ENCODE measurements at places on chromosomes 5 and 9.

- DNase-seq: no peak
These were observed 52.4 kb downstream of the ARHGEF37 start for GRCh38 chr5:149633476-149634350.

DNA sequence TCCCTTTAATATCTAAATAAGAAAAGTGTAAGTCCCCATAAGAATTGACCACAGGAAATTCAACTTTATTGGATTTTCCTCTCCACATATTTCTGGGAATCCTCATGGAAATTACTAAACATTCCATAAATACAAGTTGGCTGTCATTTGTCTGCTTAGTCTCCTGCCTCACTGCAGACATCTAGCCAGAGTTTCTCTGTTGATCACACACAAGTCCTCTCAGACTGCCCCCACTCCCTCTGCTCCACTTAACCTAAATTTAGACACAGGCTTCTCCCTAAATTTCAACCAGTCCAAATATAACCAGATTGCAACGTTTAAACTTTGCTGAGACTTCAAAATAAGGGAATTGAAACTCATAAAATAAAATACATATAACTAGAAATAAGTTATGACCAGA, 982.1 kb downstream of the DTWD2 start:
- DNase-seq: no peak

- DNase-seq: no peak
These were observed 49.8 kb upstream of the PLPP1 start for GRCh38 chr5:55584398-55585205.

DNA sequence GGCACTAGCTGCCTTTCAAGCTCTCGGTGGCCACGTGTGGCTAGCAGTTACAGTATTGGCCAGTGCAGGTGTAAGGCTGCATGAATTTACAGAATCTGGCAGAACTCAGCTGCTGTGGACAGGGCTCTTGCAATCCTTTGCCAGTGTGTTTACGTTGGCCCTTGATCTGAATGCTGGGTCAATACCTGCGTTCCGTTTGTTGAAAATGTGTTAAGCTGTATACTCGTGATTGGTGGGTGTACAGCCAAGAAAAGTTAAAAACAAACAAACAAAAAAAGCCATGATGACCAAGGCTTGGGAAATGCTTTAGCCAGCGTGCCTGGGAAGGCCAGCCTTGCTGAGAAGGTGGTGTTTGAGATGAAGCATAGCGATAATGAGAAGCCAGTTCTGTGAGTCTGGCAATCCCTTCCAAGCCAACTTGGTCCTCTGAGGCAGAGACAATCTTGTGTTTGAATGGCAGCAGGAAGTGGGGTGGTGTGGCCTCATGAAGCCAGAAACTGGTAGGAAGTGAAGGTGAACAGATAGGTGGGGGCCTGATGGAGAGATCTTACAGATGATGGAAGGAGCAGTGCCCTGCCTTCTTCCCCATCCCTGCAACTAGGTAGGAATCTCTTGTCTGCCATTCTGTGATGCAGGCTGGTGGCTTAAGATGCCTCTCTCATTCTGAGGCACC, 820 bp upstream of the CFAP90 start:
- DNase-seq: no peak

GRCh38 chr5:149517461-149518122, 33.6 kb downstream of the CSNK1A1 start:
- no peak for DNase-seq

DNA sequence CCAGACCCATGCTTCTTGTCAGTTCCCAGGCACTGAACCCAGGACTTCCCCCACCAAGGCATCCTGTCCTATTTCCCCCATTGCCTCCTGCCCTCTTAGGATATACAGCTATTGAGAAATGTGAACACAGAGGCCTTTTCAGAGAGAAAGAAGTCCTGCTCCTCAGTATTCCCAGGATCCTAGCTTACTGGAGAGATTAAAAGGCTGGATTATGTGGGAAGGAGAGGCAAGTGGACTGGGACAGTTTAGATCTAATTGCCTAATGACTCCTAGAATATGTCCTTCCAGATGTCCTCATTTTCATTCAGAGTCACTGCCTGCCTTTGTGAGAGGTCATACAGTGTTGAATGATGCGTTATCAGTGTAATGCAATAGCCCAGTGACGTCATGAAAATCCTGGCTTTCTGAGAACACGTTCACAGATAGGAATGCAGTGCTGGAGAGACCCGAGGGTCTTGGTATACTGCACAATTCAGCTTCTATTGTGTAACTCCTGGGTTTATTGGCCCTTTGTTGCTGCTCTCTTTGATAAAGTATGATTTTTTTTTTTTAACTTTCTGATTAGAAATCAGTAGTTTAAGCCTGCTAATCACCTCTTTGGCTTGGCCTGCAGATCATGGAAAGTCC, 26.2 kb downstream of the WWC1 start:
- no peak for DNase-seq

- no peak for DNase-seq
These were observed 75.4 kb upstream of the GDNF start for GRCh38 chr5:37915097-37915736.

GRCh38 chr9:102445181-102445747, 549.9 kb upstream of the CYLC2 start:
- no peak for DNase-seq

GRCh38 chr9:2874001-2874750, 30.3 kb upstream of the PUM3 start:
- no peak for DNase-seq

- DNase-seq: no peak
These were observed 305.4 kb downstream of the TLR4 start for GRCh38 chr9:118009614-118010013.

DNA sequence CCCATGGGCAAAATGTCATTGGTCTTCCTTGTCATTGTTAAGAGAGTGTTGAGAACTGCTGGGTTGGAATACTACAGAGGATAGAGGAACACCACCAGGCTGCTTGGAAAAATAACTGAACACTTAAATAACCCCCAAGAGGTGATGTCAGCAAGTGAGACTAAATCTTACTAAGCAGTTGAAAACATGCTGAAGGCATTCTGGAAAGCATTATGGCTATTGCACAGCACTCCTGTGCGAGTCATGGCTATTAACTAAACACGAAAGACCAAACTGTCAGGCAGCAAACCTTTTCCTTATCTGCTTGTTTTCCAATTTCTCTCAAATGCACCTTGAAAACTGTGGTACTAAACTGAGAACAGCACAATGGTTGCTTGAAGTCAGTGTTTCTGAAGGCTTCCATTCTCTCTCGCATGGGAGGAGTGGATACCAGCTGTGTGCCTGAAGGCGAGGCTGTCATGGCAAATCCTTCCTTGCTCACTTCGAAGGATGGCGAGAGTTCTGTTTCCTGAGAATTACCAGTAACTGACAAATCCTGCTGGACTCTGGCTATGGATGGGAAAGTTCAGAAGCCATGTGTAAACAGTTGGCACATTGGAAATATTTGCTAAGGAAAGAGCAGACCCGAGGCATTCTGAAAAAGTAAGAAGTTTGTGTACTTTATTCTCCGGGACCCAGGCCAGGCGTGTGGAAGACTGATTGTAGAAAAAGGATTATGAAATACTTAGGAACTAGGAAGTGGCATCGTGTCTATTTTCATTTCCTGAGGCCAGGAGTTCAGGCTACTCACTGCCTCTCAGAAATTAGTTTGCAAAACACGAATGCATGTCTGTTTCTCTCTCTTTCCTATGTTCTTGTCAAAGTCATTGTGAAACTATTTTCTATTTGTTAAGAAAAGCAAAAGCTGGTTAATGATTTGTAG, 182.1 kb downstream of the DMRT2 start:
- no peak for DNase-seq

GRCh38 chr5:112163435-112163834, 255.6 kb downstream of the EPB41L4A start:
- DNase-seq: no peak

GRCh38 chr9:82673919-82674318, 389.0 kb downstream of the RASEF start:
- no peak for DNase-seq

GRCh38 chr9:26375448-26375847, 517.2 kb downstream of the CAAP1 start:
- DNase-seq: no peak

DNA sequence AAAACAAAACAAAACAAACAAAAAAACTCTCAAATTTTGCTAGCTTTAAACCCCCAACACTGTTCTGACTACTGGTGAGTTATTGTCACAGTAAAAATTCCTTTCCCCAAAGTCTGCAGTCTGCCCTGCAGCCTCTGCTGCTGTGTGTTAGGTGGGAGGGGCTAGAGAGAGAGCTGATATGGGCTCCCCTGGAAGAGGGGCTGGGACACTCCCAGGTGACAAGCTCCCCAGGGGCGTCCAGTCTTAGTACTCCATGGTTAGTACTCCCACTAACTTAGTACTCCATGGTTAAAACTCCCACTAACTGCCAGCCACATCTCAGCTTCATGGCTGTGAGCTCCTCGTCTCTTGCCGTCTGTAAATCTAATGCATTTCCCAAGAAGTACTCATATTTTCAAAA, 191.9 kb downstream of the FANCC start:
- DNase-seq: no peak

DNA sequence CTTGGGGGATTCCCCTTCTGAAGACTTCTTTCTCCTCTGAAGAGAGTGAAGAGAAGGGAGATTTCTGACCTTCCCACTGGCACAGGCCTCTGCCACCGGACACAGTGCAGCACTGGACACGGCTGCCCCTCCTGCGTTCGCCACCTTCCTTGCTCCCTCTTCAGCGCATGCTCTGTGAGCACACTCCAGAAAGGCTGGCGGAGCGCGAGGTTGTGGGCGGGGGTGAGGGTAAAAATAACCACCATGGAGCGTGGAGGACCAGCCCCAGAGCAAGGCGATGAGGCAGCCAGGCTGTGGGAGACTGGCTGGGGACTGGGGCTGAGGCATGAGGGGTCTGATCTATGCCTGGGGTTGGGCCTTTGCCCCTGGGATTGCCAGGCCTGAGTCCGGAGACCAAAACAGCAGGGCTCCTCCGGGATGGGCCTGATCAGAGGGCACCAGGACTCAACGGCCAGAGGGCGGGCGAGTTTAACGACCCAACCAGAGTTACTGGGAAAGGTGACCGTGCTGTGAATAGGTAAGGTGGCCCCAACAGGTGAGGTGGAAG, 97.2 kb downstream of the ROR2 start:
- no peak for DNase-seq

DNA sequence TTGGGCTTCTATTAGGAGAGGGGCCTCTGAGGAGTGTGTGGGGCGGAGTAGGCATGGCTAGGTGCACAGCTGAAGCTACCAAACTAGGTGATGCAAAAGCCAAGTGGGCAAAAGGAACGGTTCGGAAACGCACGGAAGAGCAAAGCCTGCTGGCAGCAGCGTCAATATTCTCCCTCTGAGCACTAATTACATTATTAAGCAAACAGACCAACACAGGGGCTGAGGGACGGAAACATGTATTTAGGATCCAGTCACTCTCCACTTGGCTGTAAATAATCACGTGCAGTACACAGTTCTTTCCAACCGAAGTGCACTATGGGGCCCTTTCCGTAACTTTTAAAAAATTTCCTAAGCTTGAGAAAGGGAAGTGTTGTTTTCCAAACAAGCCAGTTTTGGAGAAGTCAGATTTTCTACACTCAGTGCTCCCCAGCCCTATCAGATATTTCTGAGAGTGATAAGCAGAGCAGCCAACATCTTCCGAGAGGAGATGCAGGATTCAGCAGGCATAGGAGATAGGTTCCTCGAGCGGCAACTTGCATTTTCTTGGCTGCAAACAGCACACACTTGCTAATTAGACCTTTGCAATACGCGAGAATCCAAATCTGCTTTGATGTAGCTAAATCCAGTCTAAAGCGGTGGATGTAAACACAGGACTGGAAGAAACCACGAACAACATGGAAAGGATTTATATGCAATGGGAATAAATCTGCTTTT, 217.2 kb upstream of the TBCA start:
- no peak for DNase-seq

GRCh38 chr5:168353216-168353957, 61.9 kb downstream of the WWC1 start:
- DNase-seq: no peak

DNA sequence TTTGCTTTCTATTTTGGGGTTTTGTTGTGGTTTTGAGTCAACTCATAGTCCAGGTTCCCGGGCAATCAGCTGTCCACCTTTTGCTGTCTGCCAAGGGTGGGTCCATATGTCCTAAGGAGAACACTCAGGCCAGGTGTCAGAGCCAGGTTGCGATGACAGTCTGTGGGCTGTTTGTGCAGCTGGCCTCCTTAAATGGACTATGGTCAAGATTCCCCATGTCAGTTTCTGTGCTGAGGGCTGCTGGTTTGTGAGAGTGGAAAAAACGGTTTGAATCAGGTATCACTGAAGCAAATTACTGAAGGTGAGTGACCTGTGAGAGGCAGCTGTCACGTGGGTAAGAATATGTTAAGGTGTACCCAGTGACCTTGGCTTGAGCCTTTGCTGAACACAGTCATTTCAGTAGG, 33.0 kb downstream of the SNX30 start:
- no peak for DNase-seq

DNA sequence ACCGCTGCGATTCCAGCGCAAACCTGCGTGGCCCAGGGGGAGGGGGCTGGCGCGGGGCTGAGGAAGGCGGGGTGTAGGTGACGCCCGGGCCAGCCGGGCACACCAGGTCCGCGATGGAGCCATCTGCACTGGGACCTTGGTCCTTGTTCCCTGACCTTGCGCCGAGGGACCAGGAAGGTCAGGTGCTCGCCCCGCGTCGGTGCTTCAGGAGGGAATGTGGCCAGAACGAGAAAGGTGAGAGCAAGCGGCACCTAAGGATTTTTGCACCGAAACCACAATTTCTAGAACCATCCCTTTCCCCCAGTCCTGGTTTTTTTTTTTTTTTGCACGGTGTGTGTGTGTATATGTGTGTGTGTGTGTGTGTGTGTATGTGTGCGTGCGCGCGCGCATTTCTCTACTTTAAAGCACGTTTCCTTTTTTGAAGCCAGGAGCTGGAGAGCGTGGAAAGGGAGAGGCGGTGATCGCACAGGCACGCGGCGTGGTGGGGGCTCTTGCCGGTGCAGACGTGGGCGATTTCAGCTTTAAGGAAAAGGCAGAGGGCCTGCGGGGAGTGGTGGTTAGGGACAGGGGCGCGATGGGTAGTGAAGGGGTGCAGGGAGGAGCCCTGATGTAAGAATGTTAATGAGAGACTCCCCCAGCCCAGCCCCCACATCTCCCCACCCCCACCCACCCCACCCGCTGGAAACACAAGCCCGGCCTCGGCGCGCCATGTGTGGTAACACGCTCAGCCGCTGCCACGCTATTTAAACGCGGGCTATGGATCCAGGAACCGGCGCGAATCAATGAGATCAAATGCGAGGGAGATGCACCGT, at the start of gene NPR3:
Gene NPR3, plus strand, starts transcription at position 772 of the 812 bp plus-strand sequence. CDS start 456 bp downstream, outside the sequence.
- DNase-seq: no peak

- DNase-seq: no peak
These were observed 268.6 kb downstream of the FER start for GRCh38 chr5:109016300-109016699.

GRCh38 chr5:103014983-103015382, 105.0 kb downstream of the GIN1 start:
- no peak for DNase-seq

- no peak for DNase-seq
These were observed 429.6 kb downstream of the ARHGEF28 start for GRCh38 chr5:74055486-74056106.

GRCh38 chr9:20200991-20201431, 412.2 kb upstream of the SLC24A2 start:
- DNase-seq: no peak

- DNase-seq: no peak
These were observed 366.9 kb upstream of the ZNF608 start for GRCh38 chr5:125113328-125113727.
